ENCODE measurements at places on chromosomes 16 and 17.

- no peak for DNase-seq
Measured at GRCh38 chr16:23134274-23134673, 15.0 kb downstream of the USP31 start.

- no peak for DNase-seq
Measured at GRCh38 chr16:67419931-67420330, 3.7 kb upstream of the ZDHHC1 start.

DNA sequence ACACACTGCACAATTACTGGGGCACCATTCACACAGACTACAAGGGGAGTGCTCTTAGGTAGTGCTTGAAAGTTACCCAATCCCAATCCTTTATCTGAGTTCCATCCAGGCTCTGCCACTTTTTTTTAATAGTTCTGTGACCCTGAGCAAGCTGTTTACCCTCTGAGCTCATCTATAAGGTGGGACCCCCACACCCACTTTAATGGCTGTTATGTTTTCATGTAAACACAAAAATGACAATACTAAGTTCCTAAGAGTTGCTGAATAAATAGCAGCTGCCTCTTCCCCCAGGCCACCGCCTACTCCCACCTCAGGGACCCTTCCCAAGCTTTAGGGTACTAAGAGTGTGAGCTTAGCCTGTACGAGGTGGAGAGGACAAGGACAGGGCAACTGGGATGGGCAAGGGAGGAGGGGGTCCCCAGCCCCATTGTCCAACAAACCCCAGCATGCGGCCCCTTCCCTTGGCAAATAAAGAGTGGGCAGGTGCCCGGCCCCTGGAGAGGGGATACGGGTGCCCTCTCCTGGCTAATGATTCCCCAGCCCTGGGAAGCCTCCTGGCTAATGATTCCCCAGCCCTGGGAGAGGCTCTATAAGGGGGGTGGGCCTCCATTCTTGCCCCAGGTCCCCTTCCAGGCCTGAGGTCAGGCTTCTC lies 14.6 kb downstream of the SLC13A2 start:
- no peak for DNase-seq

- DNase-seq, result no peak
Measured at GRCh38 chr16:86122681-86123342, 223.8 kb downstream of the IRF8 start.

GRCh38 chr16:66787427-66787826 lies 14.0 kb downstream of the TERB1 start:
- no peak for DNase-seq

- DNase-seq, result no peak
Measured at GRCh38 chr17:17499402-17500145, 3.4 kb upstream of the RASD1 start.

- peak; percentile 62 for DNase-seq
Measured at GRCh38 chr16:84834403-84834772, 14.6 kb downstream of the CRISPLD2 start.

GRCh38 chr17:59353106-59353854 lies 21.8 kb downstream of the YPEL2 start:
- no peak for DNase-seq

- DNase-seq, result peak; percentile 23
Measured at GRCh38 chr16:85616607-85617321, 3.6 kb downstream of the GSE1 start.

- DNase-seq, result no peak
Measured at GRCh38 chr17:73533127-73533526, 111.1 kb downstream of the SDK2 start.

- DNase-seq, result no peak
Measured at GRCh38 chr16:54945063-54945462, 14.4 kb downstream of the IRX5 start.

- peak; percentile 52 for DNase-seq
Measured at GRCh38 chr17:62597920-62598319, 29.6 kb upstream of the MRC2 start.

GRCh38 chr17:59155439-59156177 lies at the start of gene PRR11:
Gene PRR11, plus strand, starts transcription at chr17:59155746. Its CDS starts 14,007 bp downstream, at chr17:59169753.
- DNase-seq, result peak; percentile 100

DNA sequence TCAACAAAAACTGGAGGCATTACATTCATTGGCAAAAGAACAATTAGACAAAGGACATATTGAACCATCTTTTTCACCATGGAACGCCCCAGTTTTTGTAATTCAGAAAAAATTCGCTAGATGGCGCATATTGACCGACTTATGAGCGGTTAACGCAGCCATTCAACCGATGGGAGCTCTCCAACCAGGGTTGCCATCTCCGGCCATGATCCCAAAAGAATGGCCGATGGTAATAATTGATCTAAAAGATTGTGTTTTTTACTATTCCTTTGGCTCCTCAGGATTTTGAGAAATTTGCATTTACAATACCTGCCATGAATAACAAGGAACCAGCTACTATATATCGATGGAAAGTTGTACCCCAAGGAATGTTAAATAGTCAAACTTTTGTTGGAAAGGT lies 21.4 kb downstream of the ALOX15B start:
- DNase-seq, result peak; percentile 74

DNA sequence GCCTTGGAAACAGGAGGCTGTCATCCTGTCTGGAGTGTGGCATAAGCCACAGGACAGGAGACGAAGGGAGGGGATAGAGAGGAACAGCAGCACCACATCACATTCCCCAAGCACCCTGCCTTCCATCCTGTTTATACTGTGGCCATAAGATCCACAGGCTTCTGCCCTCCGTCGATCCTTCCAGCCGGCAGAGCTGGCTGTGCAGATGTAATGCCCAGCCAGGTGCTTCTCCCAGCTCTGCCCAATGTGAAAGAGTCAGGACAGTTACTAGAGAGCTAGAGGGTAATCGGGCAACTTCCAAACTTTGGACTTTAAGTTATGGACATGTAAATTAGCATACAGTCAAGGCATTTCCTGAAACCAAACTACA lies 368.4 kb downstream of the SOX9 start:
- DNase-seq, result no peak

DNA sequence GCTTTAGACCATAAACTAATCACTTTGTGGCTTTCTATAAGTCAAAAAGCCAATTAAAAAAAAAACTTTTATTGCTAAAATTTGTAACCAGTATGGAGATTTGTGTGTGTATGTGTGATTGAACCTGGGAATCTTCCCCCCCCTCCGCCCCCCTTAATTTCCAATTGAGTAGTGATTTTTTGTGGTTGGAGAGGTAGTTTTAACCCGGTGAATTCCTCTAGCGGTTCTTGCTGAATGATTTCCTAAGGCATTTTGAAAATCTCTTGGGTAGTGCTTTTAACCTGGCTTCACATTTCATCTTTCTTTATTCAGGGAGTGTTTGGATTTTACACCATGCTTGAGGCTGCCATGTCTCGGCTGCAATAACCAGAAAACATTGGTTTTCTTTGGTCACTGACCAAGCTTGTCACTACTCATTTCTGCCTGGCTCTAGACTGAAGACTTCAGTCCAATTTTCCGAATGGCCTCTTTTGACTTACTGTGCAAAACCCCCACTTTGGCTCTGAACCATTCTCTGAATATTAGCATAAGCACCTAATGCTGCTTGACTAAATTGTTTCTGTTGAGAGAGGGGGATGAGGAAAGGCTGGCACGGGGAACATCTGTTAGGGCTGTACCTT lies 35.6 kb downstream of the PRKCA start:
- DNase-seq, result peak; percentile 52

DNA sequence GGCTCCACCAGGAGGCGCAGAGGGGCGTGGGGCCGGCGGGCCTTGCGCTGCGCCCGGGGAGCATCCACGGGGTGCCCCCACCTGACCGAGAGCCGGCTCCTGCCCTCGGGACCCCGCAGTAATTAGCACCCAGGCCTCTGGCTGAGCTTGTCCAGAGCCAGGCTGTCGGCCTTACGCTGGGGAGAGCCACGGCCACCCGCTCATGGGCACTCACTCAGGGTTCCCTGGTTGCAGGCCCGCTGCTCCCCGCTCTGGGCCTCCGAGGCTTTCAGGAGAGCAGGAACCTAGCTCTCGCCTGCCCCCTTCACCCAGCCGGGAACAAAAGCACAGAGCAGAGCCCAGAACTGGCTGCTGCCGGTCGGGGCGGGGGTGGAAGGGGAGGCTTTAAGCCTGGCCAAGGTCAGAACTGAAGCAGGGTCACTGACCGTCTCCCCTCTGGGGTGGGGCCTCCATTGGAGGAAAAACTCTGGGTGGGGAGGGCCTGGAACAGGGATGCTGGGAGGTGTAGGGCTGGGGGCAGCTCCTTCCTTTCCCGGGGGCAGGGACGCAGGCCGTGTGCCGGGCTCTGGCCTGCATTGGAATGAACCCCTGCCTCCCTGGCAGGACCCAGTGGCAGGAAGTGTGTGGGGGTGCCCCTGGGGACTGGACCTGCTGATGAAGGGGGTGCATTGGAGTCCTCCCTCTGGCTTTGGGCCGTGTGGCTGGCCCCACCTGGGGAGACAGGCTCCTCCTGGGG lies 12.3 kb downstream of the GLIS2 start:
- peak; percentile 63 for DNase-seq

DNA sequence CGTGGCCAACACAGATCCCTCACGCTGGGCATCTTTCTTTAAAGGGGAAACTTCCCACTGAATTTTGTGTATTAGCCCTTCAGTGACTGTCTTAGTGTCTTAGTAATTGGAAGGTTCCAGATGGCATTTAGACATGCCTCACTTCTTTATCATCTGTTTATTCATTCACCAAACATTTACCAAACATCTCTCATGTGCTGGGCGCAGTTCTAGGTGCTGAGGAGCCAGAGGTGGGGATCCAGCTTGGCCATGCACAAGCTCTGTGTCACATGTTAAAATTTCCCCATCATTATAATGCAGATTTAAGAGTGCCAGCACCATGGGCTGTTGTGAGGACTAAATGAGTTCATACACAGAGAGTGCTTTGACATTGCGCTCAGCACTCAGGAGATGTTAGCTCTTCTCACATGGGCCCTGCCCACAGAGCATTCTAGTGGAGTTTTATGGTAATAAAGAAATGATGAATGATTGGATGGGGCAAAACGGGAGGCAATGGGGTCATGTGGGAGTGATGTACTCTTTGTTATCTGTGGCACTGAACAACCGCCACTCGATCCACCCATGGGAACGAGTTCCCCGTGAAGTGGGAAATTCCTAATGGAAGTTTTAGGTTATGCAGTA lies 119.7 kb downstream of the SNX29 start:
- peak; percentile 36 for DNase-seq

- no peak for DNase-seq
Measured at GRCh38 chr17:50906443-50906842, 40.3 kb upstream of the TOB1 start.

GRCh38 chr16:56237451-56237930 lies 46.2 kb downstream of the GNAO1 start:
- DNase-seq, result no peak

- no peak for DNase-seq
Measured at GRCh38 chr16:63372815-63373214, 1336.6 kb upstream of the CDH8 start.

GRCh38 chr16:86200722-86201121 lies 301.8 kb downstream of the IRF8 start:
- DNase-seq, result no peak

DNA sequence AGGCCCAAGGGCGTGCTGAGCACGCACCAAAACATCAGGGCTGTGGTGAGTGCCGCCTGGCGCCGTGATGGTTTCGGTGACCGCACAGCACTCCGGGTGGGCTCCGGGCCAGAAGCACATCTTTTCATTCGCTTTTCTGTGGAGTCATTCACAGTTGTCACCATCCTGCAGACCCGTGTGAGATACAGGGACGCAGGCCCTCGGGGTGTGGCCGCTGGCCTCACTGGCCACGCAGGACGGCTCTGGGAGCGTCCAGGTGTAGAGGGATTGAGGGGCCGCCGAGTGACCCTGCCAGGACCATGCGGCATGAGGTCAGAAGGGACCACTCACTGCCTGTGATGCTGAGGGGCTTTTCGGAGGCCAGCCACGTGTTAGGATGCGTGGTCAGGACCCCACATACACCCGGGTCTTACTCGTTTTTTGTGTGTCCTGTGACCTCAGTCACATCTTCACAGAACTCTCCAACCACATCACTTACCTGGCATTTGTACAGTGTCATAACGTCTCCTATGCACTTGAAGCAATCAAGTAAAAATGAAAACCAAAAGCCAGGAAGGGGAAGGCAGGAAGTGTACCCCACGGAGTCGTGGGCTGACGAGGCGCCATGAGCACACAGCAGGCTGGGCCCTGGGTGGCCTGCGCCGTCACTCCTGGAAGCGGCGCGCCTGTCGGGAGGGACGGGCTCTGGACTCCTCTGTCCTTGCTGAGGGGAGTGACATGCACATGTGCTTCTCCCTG lies 7.8 kb downstream of the ACSF3 start:
- DNase-seq, result no peak

DNA sequence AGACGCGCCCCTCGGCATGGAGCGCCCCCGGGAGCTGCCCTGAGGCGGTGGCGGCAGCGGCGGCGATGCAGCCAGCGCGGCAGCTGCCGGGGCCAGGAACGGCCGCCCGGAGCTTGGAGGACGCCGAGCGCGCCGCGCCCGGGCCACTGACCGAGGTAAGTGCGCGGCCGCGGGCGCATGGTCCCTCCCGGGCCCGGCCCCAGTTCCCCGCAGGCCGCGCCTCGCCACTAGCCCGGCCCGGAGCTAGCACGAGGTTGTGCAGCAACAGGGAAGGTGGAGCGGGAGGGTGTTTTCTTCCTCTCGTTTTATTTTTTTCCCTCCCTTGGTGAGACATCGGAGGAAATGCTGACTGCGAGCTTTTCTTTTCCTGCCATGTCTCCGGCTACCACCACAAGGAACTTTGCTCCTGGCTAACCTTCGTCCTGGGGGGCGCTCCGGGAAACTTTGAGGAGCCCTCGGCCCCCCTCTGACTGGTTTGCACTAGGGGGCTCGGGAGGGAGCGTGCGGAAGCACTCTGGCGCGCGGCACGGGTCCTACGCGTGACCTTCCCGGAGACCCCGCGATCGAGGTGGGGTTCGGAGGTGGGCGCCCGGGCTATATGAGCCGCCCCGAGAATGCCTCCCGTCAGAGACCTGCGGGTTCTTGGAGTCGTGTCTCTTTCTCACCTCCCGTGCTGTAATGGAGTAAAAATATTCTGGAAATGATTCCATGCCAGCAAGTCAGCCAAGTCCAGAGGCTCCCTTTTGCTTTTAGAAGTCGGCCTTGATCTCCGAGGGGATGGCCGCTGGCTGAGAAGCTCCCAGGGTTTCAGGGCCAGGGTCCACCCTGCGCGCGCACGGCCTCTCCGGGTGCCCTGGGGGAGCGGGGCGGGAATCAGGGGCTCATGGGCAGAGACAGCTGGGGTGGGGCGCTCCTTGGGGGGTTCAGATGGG lies 868 bp downstream of the KCNJ12 start:
- peak; percentile 44 for DNase-seq

- DNase-seq, result peak; percentile 51
Measured at GRCh38 chr17:10702574-10702973, 5.2 kb downstream of the ADPRM start.

DNA sequence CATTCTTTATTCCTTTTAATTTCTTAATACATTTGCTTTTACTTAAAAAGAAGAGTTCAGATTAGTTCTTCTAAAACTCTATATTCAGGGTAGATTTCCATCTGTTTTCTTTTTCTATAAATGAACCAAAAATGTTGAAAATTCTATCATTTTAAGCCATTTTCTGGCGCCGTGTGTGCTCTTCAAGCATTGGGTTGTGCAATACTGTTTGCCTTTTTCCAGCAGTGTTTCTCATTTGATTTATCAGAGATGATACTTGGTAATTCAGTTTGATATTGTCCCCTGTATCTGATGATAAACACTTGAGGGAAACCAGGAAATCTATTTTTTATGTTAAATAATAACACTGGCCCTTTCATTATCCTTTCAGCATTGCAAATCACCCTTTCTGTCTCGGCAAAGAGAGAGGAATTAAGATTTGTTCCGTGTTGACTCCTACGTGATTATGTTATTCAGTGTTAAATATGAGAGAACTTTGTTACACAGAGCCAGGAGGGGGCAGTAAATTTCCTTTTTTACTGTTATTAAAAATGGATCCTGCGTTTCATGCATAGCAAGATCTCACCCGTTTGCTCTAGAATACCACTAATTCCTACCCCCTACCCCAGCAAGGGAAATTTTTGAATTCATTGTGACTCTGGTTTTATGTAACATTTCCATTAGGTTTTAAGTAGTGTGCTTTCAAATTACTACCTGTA lies 606.9 kb upstream of the RBFOX1 start:
- no peak for DNase-seq

Measured in fibroblast of lung (primary cell).